ENCODE measurements at places on chromosomes 12 and 14. TPM values are rescaled to one million over a fixed set of nuclear protein-coding genes. Genes with fewer than 3 reads are reported as not detected.

DNA sequence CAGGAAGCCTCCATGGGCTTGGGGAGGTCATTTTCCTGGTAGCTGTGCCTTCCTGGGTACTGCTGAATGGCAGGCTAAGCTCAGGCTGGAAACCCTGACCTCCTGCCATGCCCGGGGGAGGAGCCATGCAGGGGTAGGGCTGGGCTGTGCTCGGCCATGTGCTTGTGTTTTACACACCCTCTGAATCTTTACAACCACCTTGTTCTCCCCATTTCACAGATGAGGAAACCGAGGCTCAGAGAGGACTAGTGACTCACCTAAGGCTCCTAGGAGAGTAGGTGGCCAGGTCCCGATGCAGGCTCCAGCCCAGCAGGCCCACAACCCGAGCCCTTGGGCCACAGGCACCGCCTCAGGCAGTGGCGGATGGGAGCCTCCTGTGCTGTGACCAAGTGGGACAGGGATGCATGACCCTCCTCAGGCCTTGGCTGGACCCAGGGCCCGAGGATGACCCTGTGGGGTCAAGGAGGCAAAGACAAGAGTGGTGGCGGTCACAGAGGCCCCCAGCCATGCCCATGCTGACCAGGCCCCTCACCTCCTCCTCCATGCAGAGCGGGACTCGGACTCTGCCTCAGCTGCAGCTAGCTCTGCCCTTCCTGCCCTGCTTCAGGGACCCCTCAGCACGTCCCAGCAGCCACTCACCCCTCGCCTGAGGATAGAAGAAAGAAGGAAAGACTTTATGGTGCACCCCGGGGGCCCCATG lies 136.1 kb downstream of the CALM1 start:
- H3K4me1 ChIP-seq: peaks cover 3% of the 10 kb centered on the region
- no peaks in the 10 kb centered on the region for H3K36me3 ChIP-seq
- no peak overlapping the region for H3K4me3 ChIP-seq
- H3K27ac ChIP-seq: no peak overlapping the region

DNA sequence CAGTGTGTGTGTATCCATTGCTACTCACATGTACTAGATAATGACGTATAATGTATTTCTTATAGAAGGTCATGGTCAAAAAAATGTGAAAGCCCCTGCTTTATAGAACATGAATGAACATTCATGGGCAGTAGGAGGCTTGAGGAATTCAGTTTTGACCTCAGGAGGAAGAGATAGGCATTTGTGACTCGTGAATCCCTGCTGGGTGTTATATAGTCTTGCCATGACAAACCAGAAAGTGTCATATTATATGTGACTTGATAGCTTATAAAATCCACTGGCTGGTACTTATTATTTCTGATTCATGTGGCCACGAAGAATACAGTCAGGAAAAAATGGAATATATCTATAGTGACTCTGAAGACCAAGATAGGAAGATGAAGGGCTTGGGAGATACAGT lies 287.6 kb downstream of the CEP128 start:
- no peak overlapping the region for H3K4me3 ChIP-seq
- no peaks in the 10 kb centered on the region for H3K27me3 ChIP-seq
- no peaks in the 10 kb centered on the region for H3K4me1 ChIP-seq
- no peaks in the 10 kb centered on the region for H3K36me3 ChIP-seq

GRCh38 chr14:29927376-29928116 lies at the start of gene PRKD1:
Gene PRKD1 (minus strand): TSS chr14:29927847.
- no peaks in the 10 kb centered on the region for H3K36me3 ChIP-seq
- H3K4me1 ChIP-seq: peaks cover 18% of the 10 kb centered on the region
- peaks cover 42% of the 10 kb centered on the region for H3K27me3 ChIP-seq
- H3K4me3 ChIP-seq: peak within 1 kb of the TSS; percentile 64

DNA sequence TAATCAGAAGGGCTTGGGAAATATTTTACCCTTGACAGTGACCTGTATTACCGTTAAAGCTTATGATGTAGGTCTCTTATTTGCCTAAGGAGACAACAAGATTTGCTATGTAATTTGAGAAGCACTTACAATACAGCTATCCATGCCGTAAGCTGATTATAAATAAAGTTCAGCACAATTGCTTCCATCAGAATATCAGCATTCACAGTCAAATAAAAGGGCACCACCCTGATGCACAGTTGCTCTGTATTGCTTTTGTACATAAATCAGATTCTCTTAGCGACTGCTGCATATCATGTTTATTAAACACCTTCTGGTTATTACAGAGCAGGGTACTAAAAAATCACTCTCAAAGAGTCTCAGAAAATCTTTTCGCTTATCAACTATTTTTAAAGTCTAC lies 67.3 kb upstream of the VRK1 start:
- H3K36me3 ChIP-seq: no peaks in the 10 kb centered on the region
- H3K4me1 ChIP-seq: no peaks in the 10 kb centered on the region
- H3K4me3 ChIP-seq: no peak overlapping the region
- DNase-seq: no peak
- H3K27me3 ChIP-seq: peaks cover 33% of the 10 kb centered on the region

The TBPL2 gene
- not detected for total RNA-seq

- H3K36me3 ChIP-seq: no peaks in the 10 kb centered on the region
- no peak overlapping the region for H3K27ac ChIP-seq
- DNase-seq: no peak
- no peaks in the 10 kb centered on the region for H3K4me1 ChIP-seq
- no peaks in the 10 kb centered on the region for H3K27me3 ChIP-seq
Observed at GRCh38 chr14:86296173-86296572, 766.2 kb downstream of the FLRT2 start.

DNA sequence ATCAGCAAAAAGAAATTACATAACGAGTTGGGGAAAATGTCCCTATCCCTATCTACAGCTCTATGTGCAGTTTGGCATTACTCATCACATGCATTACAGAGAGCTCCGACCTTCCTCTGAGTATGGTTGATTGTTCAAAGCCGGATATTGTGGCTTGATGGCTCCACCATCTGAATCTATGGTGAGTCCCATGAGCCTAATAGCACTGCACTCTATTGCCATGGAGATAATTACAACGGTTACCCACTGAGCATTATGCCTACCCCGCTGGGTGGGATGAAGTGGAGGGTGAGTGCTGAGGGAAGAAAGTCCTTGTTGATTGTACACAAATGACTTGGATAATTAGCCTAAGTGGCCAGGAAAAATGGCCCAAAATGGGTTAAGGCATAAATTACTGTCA lies 800.5 kb downstream of the NRXN3 start:
- H3K4me1 ChIP-seq: no peaks in the 10 kb centered on the region
- no peaks in the 10 kb centered on the region for H3K36me3 ChIP-seq
- no peak for DNase-seq
- H3K27me3 ChIP-seq: no peaks in the 10 kb centered on the region
- H3K4me3 ChIP-seq: no peak overlapping the region

The ZNF839 gene
- 14.1 TPM for total RNA-seq

GRCh38 chr14:52314595-52315354 lies 663 bp downstream of the PTGER2 start:
- peak overlapping the region; percentile 82 for H3K27ac ChIP-seq
- H3K27me3 ChIP-seq: peaks cover 6% of the 10 kb centered on the region
- no peaks in the 10 kb centered on the region for H3K36me3 ChIP-seq

Measured in transverse colon (tissue), 4 donors.